CD4-positive, alpha-beta T cell treated with Interleukin-6 for 4 hours (primary cell): ENCODE measurements at places on chromosomes 3 and 15.

GRCh38 chr15:29887721-29888120 lies 65.5 kb upstream of the TJP1 start:
- DNase-seq: no peak

GRCh38 chr3:71859123-71859519 lies 74.2 kb upstream of the PROK2 start:
- peak; percentile 43 for DNase-seq

- no peak for DNase-seq
Measured at GRCh38 chr15:77001966-77002365, 7.0 kb downstream of the PSTPIP1 start.

DNA sequence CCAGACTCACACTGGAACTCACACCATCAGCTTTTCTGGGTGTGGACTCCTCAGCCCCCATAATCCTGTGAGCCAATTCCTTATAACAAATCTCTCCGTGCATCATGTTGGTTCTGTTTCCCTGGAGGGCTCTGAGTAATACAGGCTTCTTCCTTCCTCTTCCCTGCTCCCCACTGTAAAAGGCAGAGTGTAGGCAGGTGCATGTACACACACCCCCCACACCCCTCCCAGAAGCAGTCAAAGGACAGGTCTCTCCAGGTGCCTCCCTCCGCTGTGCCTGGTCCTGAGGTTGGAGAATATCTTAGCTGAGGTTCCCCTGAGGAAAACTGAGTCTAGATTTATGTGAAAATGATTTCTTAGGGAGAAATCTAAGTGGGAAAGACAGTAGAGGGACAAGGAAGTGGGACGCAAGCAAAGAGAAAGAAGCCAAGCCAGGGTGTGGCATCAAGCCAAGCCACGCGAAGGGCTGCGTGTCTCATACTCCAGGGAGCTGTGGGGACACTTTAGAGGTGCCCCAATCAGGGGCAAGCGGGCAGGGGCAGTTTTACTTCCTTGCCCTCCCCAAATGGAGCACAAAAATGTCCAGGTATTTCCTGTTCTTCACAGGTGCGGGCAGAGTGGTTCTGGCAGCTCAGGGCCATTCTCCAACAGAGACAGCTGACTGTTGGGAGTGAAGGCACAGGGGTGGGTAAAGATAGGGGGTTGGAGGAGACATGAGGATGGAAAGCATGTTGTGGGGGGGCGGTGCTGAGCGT lies 86.6 kb downstream of the HMG20A start:
- no peak for DNase-seq

- no peak for DNase-seq
Measured at GRCh38 chr15:72916897-72917296, 133.3 kb upstream of the ADPGK start.
